Panc1 (cell line): ENCODE measurements at places on chromosomes 3 and 15.

DNA sequence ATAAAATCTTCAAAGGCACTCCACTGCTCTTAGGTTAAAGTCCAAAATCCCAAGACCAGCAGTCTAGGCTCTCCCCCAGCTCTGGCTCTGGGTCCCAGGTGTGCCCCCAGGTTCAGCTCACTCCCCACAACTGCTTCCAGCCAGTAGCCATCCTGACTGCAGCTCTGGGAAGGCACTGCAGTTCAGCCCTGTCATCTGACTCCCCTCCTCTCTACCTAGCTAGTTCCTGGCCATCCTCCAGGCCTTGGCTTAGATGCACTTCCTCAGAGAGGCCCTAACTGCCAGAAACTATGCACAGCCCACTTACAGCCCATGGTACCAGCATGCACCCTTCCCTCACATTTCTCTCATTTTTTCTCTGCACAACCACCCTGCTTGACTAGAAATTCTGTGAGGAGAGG is 25.5 kb downstream of the TBC1D2B start:
- no peak for DNase-seq

DNA sequence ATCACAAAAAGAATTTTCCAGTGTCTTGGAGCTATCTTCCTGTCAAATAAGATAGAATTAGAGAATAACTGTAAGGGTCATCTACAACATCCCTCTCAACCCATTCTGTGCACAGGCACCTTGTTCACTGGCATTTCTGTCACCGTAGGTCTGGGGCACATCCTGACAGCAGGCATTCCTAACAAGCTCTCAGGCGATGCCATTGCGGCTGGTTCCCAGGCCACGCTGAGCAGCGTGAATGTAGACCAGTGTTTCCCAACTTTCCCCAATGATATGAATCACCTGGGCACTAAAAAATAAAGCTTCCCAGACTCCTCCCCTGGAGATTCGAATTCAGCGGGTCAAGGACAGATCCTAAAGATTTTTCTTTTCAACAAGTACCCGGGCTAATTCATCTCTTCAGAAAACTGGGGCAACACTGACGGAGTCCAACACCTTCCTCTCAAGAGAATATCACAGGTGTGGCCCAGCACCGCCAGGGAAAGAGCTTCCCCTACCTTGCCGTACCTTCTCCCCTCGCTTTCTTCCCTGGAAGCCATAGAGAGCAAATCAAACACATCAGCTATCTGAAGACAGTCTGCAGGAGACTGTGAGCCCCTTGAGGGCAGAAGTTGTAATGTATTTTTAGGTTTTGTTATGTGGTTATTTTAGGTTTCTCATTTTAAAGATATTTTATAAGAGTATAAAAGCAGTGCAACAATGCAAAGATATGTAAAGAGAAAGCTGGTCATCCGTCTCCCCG is 143.4 kb downstream of the LIPC start:
- no peak for DNase-seq

DNA sequence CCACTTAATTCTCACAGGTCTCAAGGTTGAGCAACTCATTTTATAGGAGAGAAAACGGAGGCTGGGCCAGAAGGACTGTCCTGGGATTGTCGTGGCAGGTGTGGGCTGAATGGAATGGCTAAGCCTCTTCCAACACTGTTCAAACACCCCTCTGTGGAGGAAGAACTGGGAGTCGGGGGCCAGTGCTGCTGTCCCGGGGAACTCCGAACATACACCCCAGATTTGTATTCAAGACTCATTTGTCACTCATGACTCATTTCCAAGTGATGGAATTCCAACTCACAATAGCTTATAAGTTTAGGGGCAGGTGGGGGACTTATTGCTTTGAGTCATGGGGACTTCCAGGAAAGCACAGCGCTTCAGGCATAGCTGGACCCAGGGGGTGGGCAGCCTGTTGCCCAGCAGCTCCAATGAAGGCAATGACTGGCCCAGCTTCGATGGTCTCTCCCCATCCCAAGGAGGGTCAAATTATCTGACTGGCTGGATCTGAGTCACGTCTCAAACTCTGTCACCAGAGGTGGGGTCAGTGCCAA is 72.5 kb downstream of the TM2D3 start:
- DNase-seq: no peak

- no peak for DNase-seq
Observed at GRCh38 chr3:125050488-125051090, 5.2 kb downstream of the HEG1 start.

GRCh38 chr3:151230646-151231045 is 27.6 kb upstream of the GPR171 start:
- no peak for DNase-seq

GRCh38 chr3:46670000-46670890 is 23.2 kb downstream of the ALS2CL start:
- DNase-seq: no peak

GRCh38 chr3:83670416-83670815 is 1288.4 kb upstream of the CADM2 start:
- no peak for DNase-seq

GRCh38 chr15:64730151-64730550 is 45.2 kb downstream of the RBPMS2 start:
- no peak for DNase-seq

DNA sequence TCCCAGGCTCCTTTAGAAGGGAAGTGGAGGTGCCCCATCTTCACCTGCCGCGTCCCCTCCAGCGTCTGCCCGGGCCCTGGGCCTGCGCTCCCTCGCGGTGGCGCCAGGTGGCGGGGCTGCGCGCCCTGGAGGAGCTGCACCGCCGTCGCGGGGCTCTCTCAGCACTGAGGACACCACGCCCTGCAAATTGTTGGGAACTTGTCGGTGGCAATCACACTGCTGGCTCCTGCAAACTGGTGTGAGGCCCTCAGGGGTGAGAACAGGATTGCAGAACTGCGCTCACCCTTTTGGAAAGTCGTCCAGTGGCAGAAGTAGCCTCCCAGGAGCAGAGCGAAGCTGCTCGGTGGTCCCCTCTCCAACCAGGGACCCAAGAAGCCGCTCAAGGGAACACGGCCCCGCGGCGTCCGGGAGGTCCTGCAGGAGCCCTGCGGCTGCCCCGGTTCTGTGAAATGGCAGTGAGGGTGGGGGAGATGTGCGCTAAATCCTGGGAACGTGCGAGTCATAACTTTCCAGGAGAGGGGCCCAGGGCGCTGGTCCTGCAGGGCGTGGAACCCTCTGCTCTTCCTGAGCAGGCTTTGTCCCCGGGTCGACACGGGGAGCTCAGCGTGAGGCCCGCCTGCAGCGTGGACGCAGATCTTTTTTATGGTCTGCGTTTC is 995 bp upstream of the LRRK1 start:
- peak; percentile 55 for DNase-seq

DNA sequence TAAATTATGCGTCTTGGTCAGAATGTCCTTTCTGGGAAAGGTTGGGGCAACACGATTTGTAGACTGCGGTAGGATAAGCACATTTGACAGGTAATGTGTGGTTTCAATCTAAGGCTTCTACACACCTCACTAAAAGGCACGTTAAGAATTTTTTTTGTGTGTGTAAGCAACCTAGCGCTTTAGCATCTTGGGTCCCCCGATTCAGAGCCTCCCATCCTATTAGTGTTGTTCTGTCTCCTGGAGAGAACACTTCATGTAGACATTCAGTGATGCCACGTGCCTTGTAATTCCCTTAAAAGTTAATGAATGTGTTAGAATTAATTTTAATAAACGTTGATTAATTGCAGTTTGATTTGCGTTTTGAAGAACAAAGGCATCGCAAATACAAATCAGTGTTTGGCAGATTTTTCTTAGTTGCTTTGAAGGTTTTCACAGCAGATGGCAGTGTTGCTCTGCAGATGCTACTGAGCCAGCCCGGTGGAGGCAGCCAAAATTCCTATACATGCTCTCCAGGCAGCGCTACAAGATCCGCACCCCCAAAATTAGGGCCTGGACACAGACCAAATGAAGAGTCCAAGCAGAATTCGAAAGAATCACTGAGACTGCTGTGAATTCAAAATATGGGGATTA is 63.5 kb downstream of the OTOL1 start:
- peak; percentile 33 for DNase-seq

DNA sequence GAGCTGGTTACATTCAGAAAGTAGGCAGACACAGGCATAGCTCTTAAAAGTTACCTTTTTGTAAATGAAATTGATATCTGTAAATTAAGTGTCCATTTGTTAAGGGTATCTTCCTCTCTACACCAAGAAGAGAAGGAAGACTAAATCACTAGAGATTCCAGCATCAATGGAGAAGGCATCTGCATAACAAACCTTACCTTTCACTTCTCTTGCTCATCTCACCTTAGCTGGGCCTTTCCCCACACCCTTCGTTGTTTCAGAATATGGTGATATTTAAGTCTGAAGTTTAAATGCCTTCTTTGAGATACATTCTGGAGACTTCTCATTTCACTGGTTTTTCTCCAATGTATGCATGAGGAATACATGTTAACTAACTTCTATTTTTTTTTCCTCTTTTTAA is 54.5 kb upstream of the TGFBR2 start:
- DNase-seq: no peak

GRCh38 chr15:27595211-27595610 is 503.9 kb downstream of the OCA2 start:
- no peak for DNase-seq

- no peak for DNase-seq
Observed at GRCh38 chr3:126445506-126445905, 30.2 kb downstream of the ZXDC start.

DNA sequence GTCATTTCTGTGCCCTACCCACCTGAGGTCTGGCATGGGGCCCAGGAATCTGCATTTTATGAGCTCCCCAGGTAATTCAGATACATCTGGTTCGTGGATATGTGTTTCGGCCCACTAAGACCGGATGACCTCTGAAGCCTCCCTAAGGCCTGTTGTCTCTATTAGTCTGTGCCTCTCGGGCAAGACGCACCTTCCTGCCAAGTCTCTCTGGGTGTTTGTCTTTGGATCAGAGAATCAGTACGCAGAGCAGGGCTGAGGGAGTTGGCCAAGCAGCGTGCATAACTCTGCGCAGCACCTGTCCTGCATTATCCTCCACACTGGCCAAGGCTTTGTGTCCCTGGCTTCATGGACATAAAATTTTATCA is 181.0 kb downstream of the THSD4 start:
- DNase-seq: no peak

DNA sequence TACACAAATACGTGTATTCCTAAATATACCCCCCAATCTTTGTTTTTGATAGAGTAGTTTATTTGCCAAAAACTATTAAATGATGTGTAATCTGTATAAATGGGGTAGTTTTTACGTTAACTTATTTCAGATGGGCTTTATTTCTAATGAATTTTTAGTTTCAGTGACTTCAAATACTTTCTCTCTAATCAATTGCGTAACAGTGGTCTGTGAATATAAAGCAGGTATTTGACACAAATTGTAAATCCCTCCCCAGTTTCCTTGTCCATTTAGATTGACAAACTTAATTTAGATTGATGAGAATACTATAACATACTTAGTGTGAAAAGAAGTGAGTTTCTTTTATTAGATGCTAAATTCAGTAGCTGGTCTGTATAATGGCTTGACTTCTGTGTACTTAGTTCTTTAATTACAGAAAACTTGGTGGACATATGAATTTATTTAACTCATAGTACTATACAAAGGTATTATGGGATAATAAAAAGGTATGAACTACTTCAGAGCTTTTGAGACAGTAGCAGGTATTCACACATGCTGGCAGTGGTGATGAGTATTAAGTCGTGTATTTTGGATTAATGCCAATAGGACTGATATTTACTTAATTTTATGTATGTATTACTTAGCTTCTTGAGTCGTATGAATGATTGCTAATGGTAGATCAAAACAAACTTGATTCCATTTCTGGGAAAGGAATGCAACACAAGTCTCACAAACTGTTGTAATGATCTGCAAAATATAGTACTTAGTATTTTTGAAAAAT is 81.6 kb downstream of the STT3B start:
- DNase-seq: no peak

DNA sequence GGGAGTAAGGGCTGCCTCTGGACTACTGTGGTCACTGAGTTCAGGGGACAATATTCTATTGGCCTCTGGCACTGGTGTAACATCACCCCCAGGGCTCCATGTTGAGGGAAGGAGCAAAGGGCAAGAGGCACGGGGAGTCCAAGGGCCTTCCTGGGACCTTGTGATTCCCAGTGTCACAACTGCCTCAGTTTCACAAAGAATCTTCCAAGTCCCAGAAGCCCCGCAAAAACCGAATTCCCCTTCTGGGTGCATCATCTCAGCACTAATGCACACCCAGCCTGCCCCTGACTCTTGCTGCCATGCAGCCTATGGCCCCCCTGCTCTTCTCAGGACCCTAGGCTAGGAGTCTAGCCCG is 5.5 kb downstream of the AMOTL2 start:
- DNase-seq: no peak

GRCh38 chr3:64687781-64688604 is at the start of gene ADAMTS9:
ADAMTS9 (minus strand) TSS chr3:64688000; CDS start chr3:64687657, 343 bp downstream.
- DNase-seq: no peak

DNA sequence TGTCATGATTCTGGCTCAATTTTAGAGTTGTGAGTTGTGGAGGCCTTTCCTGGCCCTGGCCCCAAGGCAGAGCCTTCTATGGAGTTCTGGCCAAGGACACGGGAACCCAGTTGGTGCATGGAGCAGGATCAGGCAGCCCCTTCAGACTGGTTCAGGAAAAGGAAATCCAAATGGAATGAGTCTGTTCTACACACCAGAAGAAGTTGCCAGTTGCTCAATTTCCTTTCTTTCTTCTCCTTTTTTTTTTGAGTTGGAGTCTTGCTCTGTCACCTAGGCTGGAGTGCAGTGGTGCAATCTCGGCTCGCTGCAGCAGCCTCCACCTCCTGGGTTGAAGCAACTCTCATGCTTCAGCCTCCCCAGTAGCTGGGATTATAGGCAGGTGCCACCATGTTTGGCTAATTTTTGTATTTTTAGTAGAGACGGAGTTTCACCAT is 28.9 kb upstream of the BHLHE40 start:
- no peak for DNase-seq

DNA sequence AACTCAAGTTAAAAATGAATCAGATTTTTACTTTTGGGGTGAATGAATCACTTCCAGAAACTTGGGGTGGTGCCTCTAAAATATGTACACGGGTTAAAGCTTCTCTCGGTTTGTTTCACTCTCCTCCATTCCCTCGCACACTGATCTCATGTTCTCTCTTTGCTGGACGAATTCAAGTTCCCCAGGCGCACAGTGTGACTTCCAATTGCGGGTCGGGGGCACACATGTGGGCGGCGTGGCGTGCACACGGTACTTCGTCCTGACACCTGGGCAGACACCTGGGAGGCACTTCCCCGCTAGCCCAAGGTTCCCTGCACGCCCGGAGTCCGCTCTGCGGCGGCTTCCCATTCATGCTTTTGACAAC is 692 bp downstream of the SCAANT1 start:
- no peak for DNase-seq

- DNase-seq: no peak
Observed at GRCh38 chr3:196227629-196228493, 11.5 kb downstream of the SLC51A start.

GRCh38 chr3:171186383-171186782 is 159.9 kb upstream of the SLC2A2 start:
- no peak for DNase-seq

DNA sequence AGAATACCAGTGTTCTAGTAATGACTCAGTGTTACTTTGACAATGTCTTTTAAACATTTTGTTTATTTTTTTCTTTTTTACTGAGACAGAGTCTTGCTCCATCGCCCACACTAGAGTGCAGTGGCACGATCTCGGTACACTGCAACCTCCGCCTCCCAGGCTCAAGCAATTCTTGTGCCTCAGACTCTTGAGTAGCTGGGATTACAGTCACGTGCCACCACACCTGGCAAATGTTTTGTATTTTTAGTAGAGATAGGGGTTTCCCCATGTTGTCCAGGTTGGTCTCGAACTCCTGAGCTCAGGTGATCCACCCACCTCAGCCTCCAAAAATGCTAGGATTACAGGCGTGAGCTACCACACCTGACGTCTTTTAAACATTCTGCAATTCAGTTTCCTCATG is 15.7 kb downstream of the AQR start:
- no peak for DNase-seq
